ENCODE measurements at places on chromosomes 2 and 18. TPM values are rescaled to one million over a fixed set of nuclear protein-coding genes. Genes with fewer than 3 reads are reported as not detected.

- no peak overlapping the region for H3K27ac ChIP-seq
- H3K4me1 ChIP-seq, result no peaks in the 10 kb centered on the region
- no peak for DNase-seq
- peaks cover 9% of the 10 kb centered on the region for H3K27me3 ChIP-seq
These were observed 97.3 kb downstream of the MMADHC start for GRCh38 chr2:149490296-149490695.

Gene CCBE1
- total RNA-seq, result not detected

Gene DCDC2C
- not detected for total RNA-seq

Gene LINC00305
- not detected for total RNA-seq

DNA sequence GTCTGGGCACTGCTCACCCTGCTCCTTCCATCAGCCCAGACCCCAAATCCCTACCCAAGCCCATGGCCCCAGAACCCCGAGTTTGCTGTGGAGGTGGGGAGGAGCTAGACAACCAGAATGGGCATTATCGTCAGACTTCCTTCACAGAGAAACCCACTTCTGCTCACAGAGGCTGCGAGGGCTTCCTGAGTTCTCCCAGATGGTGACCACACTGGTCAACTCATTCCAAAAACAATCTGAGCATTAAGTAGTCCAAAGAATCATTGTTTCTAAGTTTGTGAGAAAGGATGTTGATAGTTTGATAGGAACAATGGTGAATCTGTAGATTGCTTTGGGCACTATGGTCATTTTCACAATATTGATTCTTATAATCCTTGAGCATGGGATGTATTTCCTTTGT lies 60.2 kb downstream of the LRRC30 start:
- H3K36me3 ChIP-seq, result no peaks in the 10 kb centered on the region
- H3K27me3 ChIP-seq, result no peaks in the 10 kb centered on the region
- no peak overlapping the region for H3K27ac ChIP-seq
- DNase-seq, result no peak

DNA sequence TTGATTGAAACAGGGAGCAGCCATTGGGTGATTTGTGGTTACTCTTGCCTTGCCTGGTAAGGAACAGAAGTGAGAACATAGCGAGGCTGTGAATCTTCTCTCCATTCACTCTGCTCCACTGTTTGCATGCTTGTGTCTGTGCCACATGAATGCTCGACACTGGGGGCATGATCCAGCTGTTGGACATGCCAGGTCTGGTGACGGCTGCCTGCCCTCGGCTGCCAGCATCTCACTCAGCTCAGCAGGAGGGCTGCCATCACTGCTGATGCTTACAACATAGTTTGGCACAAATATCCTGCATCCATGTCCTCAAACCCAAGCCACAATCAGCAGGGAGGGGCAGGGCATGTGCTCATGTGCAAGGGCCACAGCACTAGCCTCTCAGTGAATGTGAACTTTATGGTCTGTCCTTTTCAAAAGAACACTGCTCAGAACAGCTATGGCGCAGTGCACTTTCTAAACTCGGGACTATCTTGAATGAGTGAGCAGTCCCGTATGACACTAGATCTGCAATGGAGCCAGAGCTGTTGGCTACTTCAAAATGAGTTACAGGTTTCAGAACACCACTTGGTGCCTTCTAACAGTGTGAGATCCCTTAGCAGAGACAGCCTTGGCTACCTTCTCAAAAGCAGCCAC lies 126.3 kb downstream of the NRP2 start:
- no peaks in the 10 kb centered on the region for H3K4me1 ChIP-seq
- DNase-seq, result no peak

- no peak overlapping the region for H3K4me3 ChIP-seq
- DNase-seq, result no peak
- H3K36me3 ChIP-seq, result no peaks in the 10 kb centered on the region
- H3K27ac ChIP-seq, result no peak overlapping the region
- no peaks in the 10 kb centered on the region for H3K27me3 ChIP-seq
These were observed 181.9 kb downstream of the TNS1 start for GRCh38 chr2:217820904-217821303.

All from activated T-helper 2 cell treated with anti-CD3 and anti-CD28 coated beads, Interferon-gamma antibody, Interleukin-2, Interleukin-4, amounts not matched to agents 10 μg/mL and 5 μg/mL and 100 μg/mL, durations not matched to agents 14 hours and 24 hours and 36 hours (primary cell).